Cardiac septum (tissue), 1 donor: ENCODE measurements at places on chromosomes 5 and 9. TPM values are rescaled to one million over a fixed set of nuclear protein-coding genes. Genes with fewer than 3 reads are reported as not detected.

DNA sequence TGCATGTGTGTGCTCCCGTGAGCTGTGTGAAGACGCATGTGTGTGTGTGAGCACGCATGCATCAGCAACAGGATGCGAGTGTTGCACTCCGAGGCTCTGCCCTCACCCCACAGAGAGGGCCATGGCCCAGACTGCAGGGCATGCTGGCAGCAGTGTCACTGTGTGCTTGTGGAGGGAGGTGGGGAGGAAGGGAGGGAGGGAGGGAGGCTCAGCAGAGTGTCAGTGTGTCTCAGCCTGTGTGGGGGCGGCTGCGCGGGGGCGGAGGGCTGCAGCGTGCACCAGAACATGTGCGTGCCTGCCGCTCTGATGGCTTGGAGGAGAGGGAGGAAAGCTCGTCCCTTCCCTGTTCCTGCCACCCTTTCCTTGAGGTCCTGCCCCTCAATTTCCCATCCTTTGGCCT, 5.3 kb downstream of the CAMK2A start:
- no peak for DNase-seq

- no peak for DNase-seq
These were observed 554.8 kb upstream of the SGCD start for GRCh38 chr5:155772009-155772662.

DNA sequence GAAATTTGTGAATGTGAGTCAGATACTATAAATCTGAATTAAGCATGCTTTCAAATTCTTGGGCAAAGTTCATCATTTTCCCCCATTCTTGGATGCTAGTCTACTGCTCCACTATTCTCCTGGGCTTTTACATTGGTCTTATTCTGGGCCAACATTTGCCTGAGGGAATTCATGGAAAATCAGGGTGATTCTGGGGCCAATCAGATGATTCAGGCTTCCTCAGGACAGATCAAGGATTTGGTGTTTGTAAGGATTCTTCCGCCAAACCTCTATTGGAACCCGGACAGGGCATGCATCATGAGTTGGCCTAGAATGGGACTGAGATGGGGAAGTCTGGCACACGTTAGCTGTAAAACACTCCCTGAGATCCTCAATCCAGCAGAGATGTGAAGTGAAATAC, 113.8 kb downstream of the MEF2C start:
- DNase-seq, result no peak

Gene NANS
- total RNA-seq, result 26.3 TPM

DNA sequence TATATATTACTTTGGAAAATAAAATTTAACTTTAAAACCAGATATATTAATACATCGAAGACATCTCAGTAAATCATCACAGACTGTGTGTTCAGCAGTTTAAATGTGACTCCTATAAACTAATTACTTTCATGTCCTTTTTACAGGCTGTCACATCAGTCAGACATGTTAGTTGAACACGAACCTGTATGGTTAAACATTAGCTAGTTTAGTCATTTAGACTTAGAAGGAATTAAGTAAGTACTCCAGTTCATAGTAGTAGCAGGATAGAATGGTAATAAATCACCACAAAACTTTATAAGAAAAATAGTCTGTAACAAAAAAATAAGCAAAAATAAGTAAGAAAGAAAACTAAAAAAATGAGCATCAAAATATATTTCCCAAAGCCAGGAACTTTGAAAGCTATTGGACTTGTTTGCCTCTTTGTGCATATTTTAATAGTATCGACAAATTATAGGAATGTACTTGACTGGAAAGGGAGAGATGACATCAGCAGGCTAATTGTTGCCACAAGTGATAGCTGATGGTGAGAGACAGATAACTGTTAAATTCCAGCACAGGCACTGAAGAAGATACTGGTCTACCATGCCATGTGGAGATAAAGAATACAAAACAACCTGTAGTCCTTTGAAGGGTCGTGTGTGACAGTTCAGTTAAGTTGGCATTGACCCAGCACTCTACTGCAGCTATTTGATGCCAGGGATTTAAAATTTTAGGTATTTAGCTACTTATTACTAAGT, 83.9 kb downstream of the RIC1 start:
- no peak for DNase-seq

DNA sequence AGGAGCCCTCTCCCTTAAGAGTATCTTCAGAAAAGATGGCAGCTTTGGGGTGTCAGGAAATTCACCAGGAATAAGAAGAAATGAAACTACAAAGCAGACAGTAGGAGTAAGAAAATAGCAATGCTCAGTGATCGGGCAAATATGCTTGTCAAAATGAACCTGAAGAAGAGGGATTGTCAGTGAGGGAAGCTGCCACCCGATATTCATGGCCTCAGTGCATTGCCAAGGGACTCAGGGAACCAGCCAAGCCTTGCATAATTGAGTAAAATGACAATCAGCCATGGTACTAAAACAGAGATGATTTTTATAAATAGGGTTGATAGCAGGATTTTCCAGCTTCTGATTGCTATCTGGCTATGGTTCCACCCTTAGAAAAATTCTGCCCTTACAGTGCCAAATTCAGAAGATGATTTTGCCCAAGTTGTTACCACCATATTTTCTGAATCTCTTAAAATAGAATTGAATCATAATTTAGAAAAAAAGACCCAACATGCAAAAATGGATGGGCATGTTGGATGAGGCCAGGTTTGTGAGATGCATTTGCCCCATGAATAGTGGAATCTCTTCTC, 274.0 kb downstream of the NTRK2 start:
- DNase-seq, result no peak

DNA sequence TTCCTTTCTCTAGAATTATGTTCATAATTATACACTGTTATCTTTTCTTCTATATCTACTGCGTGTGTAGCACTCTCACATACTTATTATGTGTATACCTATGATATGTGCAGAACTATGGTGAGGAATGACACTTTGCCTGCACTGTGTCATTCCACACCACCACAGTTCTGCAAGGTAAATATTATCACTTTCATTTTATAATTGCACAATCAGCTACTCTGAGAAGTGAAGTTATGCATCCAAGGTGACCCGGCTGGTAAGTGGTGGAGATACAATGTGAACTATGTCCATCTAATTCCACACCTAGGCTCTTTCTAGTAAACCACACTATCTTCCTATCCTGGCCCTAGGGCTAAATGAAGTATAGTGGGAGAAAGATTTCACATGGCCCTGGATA, 170.1 kb upstream of the ATP10B start:
- DNase-seq, result no peak

Gene IFNB1
- total RNA-seq, result not detected

Gene TRIM36
- 0.75 TPM for total RNA-seq

DNA sequence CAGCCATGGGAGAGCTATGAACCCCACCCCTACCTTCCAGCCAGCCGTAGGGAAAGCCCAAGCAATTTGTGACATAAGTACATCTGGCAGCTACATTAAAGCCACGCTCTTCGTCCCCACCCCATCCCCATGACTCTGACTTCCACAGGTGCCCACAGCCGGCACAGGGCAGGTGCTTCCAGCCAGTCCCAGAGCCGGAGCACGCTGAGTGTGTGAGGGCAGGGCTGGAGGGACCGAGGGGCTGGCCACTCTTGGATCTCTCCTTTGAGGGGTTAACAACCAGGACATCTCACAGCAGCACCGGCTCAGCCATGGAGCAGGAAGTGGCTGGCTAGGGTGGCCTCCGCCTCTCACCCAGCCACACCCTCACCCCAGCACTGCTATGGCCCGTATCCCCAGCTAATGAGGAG, 2.4 kb upstream of the FAM78A start:
- peak; percentile 61 for DNase-seq

- DNase-seq, result no peak
These were observed 544.1 kb downstream of the RAB3C start for GRCh38 chr5:59126708-59127573.

Gene OTP
- not detected for total RNA-seq

DNA sequence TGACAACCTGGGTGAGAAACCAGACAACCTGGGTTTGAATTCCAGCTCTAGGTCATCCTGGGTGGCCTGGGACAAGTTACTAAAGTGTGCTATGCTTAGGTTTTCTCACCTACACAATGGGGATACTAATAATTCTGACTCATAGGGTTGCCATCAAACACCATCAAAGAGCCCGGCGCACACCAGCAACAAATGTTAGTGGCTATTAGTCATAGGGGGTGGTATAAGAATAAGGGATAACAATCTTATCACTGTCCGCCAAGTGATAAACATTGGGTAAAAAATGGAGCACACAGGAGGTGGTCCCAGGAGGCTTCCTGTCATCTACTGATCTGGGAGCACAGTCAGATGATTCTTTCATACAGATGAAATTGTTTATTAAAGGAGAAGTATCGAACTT, 61.4 kb upstream of the AFAP1L1 start:
- no peak for DNase-seq

Gene ITK
- total RNA-seq, result 0.43 TPM

Gene C9orf85
- 6.2 TPM for total RNA-seq

Gene GPR150
- not detected for total RNA-seq

DNA sequence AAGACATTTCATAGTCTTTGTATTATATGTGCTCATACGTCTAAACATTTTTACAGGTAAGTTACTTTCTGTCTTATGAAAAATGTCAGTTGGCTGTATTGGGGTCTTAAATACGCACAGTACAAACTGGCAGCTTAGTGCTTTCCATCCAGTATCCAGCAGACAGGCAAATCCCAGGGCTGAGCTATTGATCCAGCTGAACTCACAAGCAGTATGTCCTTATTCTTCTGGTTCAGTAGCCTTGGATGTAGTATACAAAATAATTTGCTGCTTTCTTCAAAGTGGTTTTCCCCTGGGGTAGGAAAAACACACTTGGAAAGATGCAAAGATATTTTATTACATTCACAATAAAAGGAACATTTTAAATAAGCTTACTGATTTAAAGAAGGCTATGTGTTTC, 617.2 kb downstream of the NR2F1-AS1 start:
- no peak for DNase-seq

Gene LCN10
- 3.3 TPM for total RNA-seq

- DNase-seq, result no peak
These were observed 51.5 kb downstream of the KLF9 start for GRCh38 chr9:70362952-70363351.

GRCh38 chr5:33690374-33691135, 201.2 kb downstream of the ADAMTS12 start:
- no peak for DNase-seq

Gene JAKMIP2
- total RNA-seq, result 0.11 TPM

Gene CDH9
- total RNA-seq, result not detected

DNA sequence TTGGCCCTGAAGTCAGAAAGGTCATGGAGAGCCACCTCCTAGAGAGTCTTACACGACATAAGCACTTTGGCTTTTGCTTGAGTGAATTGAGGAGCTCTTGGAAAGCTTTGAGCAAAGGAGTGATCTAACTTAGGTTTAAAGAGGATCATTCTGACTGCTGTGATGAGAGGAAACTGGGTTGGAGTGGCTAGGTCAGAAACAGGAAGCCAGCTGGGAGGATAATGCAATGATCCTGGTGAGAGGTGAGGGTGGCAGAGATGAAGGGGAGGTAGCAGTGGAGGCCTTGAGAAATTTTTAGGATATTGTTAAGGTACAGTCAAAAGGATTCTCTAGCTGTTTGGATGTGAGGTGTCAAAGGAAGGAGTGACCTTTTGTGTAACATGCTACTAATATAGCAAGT, 32.2 kb upstream of the ROPN1L start:
- DNase-seq, result no peak

GRCh38 chr9:69001921-69002320, 12.0 kb downstream of the PRKACG start:
- no peak for DNase-seq

DNA sequence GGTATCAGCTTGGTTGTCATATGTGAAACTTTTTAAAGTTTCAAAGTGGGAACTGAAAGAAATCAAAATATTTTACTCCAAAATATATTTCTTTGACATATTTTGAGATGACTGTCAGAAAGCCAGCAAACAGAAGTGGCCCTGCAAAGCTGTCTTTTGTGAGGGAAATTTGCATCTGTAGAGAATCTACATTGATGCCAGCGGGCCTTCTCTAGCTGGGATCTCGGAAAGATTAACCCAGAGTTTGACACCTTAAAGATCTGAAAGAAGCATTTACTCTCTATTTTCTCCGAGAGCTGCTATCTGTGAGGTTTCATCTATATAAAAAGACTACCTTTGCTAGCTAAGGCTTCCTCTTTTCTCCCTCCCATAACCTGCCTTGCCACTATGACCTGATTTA, 303.6 kb downstream of the FBXL17 start:
- DNase-seq, result no peak

GRCh38 chr9:90505695-90506094, 136.9 kb downstream of the DIRAS2 start:
- DNase-seq, result no peak

Gene NOP16
- total RNA-seq, result 22.5 TPM

Gene FAT2
- 0.05 TPM for total RNA-seq

GRCh38 chr5:107541400-107541799, 129.3 kb downstream of the EFNA5 start:
- DNase-seq, result no peak

- DNase-seq, result no peak
These were observed 328.1 kb downstream of the TLE1 start for GRCh38 chr9:81361296-81361695.

DNA sequence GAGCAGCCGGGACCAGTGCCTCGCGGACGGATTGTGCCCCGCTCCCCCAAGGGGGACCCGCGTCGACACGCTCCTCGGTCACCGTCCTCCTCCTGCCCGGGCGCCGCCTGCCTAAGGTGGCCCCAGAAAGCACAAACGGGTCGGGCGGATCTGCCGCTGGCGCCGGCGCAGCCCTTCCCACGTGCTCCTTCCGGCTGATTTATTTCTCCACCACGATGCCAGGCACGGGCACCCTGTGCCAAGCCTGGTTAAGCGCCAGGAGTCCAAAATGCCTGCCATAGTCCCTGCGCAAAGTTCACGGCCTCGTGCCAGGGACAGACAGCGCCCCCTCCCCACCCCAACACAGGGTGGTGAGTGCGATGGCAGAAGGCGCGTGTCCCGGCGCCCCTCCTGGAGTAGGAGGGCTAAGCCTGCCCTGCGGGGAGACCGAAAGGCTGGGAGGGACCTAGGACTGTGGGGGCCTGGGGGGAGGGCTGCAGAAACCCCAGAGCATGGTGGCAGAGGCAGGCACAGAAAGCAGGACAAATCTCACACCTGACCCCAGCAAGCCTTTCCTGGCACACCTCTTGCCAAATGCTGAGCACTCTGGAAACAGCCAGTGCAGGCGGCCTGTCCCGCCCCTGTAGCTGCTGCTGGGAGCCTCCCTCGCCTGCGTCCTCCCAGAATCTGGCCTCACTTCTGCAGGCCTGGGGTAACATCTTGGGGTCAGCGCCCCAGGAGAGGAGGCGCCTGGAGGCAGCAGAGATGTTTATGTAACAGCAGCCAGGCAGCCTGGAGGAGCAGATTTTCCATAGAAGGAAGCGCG, 1.1 kb upstream of the NOTCH1 start:
- DNase-seq, result peak; percentile 87

Gene CATSPER3
- 0.54 TPM for total RNA-seq

Gene TLX3
- total RNA-seq, result not detected

GRCh38 chr5:174550026-174550425, 174.4 kb upstream of the MSX2 start:
- DNase-seq, result peak; percentile 44

GRCh38 chr5:60210810-60211209, 317.3 kb upstream of the PDE4D start:
- DNase-seq, result no peak

DNA sequence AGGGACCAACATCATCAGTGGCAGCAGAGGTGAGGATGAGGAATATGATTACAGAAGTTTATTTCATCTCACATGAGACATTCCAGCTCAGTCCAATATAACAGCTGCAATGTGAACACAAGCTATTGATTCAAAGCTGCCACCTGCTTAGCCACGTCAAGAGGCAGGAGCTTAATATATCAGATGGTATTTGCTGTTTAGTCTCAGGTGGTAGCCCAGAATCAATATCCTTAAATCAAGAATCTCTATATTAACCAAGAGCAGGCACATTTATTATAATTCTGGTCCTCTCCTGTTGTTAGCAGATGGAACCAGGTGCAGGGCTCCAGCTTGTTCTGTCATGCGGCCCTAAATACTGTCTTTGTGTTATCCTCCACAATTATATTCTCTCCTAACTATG, 431.6 kb downstream of the ICE1 start:
- DNase-seq, result no peak
